ENCODE measurements at places on chromosomes 6 and 20. TPM values are rescaled to one million over a fixed set of nuclear protein-coding genes. Genes with fewer than 3 reads are reported as not detected.
A peak's percentile ranks its signal among the peaks of the same experiment; 100 is the strongest.

RGL2 gene
- total RNA-seq, result 65.5 TPM

- H3K4me1 ChIP-seq, result no peaks in the 10 kb centered on the region
- peaks cover 26% of the 10 kb centered on the region for H3K27me3 ChIP-seq
- no peaks in the 10 kb centered on the region for H3K36me3 ChIP-seq
Observed at GRCh38 chr20:2276015-2276414, 19.8 kb upstream of the TGM3 start.

GRCh38 chr20:33675136-33675959, 1.1 kb upstream of the NECAB3 start:
- DNase-seq, result no peak
- peak overlapping the region; percentile 64 for H3K4me3 ChIP-seq
- H3K27ac ChIP-seq, result peak overlapping the region; percentile 79
- H3K4me1 ChIP-seq, result peaks cover 45% of the 10 kb centered on the region
- peaks cover 18% of the 10 kb centered on the region for H3K36me3 ChIP-seq
- no peaks in the 10 kb centered on the region for H3K27me3 ChIP-seq

GRCh38 chr6:170164271-170164900, 126.5 kb downstream of the DLL1 start:
- DNase-seq, result no peak
- no peaks in the 10 kb centered on the region for H3K4me1 ChIP-seq
- H3K4me3 ChIP-seq, result no peak overlapping the region

- H3K4me3 ChIP-seq, result no peak overlapping the region
- H3K27me3 ChIP-seq, result peaks cover 2% of the 10 kb centered on the region
- H3K27ac ChIP-seq, result no peak overlapping the region
Observed at GRCh38 chr6:36731622-36732310, 34.1 kb downstream of the RAB44 start.

Data from activated naive CD8-positive, alpha-beta T cell treated with anti-CD3 and anti-CD28 coated beads, Interleukin-2, amount 10 ng/mL, durations not matched to agents 7 days and 5 days (primary cell).